ENCODE measurements at places on chromosomes 7 and 10. TPM values are rescaled to one million over a fixed set of nuclear protein-coding genes. Genes with fewer than 3 reads are reported as not detected.

- no peak for DNase-seq
These were observed 8.7 kb upstream of the PLXNA4 start for GRCh38 chr7:132584796-132585494.

GRCh38 chr10:1358860-1359625 is 302.9 kb downstream of the WDR37 start:
- DNase-seq: no peak

GRCh38 chr10:124045801-124046355 is 47.5 kb downstream of the CHST15 start:
- DNase-seq: no peak

ITIH5 gene
- 14.7 TPM for total RNA-seq

DNA sequence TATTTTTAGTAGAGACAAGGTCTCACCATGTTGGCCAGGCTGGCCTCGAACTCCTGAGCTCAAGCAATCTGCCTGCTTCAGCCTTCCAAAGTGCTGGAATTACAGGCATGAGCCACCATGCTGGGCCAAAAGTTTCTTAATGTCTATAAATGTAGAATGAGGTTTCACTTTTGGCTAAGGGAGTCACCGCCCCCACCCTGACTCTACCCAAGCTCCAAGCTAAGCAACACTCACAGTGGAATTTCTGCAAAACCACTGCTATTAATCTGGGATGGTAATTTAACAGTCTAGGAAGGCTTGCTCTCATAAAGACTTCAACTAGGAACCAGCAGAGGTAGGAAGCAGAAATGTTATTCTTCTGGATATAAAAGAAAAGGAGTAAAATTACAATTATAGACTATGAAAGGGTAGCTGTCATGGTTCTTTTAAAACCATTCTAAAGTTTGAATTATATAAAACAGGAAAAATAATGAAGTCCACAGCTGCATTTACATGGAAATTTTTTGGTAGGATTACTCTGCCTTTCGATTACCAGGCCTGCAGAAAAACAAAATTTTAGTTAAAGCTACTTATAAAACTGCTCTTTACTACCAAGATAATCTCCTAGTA is 211.6 kb downstream of the SFMBT2 start:
- DNase-seq: no peak

DNA sequence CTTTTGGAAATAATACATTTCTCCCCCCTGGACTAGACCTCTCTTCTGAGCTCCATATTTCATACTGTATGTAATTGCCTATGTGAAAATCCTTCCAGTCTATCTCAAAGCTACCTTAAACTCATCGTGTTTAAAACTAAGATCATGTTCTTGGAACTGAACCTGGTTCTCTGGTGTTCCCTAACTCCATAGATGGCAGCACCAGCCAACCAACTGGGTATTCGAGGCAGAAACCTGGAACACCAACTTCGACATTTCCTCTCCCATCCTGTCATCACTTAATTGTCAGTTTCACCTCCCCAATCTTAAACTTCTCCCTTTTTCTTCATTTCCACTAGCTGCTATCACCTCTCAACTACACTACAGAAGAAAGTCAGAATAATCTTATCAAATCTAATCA is 87.0 kb downstream of the ANKIB1 start:
- DNase-seq: no peak

WDR86 gene
- 49.7 TPM for total RNA-seq

GALNT17 gene
- total RNA-seq: 26.5 TPM

GRCh38 chr10:123746942-123747341 is 80.8 kb downstream of the GPR26 start:
- DNase-seq: no peak

GRCh38 chr10:43294241-43294658 is 27.4 kb upstream of the RASGEF1A start:
- no peak for DNase-seq
